ENCODE measurements at places on chromosomes 16 and 17.

GRCh38 chr17:4998027-4998731 is 429 bp downstream of the KIF1C start:
- no peak for DNase-seq

- DNase-seq: no peak
These were observed 6.2 kb downstream of the EFNB3 start for GRCh38 chr17:7711051-7711755.

GRCh38 chr16:29900102-29900887 is at the start of gene ASPHD1:
TSS of gene ASPHD1 (plus strand) at chr16:29900488. CDS start at chr16:29900972, 484 bp downstream.
- peak; percentile 57 for DNase-seq

- no peak for DNase-seq
These were observed 4.5 kb upstream of the NR1D1 start for GRCh38 chr17:40104594-40105486.

DNA sequence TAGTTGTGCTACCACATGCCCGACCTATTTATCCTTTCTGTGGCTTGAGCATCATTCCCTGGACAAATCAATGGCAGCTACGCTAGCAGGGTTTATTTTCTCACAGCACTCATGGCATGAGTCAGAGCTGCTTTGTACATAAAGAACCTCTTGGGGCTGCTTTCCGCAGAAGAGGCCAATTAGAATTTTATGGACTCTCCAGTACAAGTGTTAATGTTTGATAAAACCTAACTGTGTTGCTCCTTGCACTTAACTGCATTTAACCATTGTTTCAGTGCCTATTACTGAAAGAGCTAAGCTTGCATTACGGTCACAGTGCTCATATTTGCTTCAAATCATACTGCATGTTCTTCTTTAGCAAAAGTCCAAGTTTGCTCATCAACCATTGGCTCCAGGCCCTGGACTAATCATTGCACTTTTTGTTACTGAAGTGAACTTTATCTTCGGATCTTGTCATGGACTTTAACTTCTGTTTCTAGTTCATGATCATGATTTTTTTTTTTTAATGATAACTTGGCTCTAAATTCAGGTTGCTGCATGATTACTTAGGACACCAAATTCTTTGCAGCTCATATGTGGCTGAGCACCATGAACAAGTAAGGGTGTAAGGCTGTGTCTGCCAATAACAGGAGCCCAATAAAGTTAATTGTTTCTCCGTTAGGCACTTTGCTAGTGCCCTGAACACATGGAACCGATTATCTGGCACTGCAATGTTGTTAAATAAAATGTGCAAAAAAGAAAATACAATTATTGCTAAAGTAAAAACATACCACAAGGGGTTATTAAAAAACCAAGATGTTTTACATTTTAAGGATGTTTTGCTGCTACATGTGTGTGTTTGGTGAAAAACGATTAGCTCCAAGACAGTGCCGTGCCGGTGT is 492.2 kb downstream of the KCNJ2 start:
- DNase-seq: no peak
